ENCODE measurements at places on chromosomes 5 and 9.
A peak's percentile ranks its signal among the peaks of the same experiment; 100 is the strongest.

- no peak for DNase-seq
These were observed 112.6 kb downstream of the TMC1 start for GRCh38 chr9:72633966-72634365.

DNA sequence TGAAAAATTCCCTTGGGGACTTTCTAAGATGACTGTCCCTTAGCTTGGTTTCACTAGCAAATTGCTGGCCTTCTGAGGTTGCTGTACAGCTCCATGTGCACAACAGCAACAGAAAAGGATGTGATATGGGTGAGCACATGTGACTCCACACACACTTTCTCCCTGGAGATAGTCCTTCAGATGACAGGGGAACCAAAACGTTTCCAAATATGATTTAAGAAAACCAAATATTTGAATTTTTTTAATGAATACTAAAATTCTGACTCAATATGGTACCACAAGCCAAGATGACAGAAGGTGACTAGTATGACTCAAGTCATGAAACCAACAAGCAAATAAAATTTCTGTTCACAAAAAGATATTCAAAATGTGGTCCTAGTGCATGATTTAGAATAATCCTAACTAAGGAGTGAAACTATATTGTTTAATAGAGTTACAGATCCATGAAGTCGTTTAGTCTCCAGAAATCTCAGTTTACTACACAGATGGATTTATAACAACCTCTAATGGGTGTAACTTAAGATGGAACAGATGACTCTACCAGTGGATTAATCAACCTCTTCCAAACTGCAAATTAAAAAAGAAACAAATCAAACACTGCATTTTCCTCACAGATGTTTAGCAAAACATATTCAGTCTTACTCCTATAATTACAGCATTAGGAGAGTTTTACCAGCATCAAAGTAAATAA lies 144.8 kb upstream of the PIK3R1 start:
- no peak for DNase-seq

GRCh38 chr5:14399054-14399692 lies 182.4 kb upstream of the OTULINL start:
- DNase-seq: no peak

DNA sequence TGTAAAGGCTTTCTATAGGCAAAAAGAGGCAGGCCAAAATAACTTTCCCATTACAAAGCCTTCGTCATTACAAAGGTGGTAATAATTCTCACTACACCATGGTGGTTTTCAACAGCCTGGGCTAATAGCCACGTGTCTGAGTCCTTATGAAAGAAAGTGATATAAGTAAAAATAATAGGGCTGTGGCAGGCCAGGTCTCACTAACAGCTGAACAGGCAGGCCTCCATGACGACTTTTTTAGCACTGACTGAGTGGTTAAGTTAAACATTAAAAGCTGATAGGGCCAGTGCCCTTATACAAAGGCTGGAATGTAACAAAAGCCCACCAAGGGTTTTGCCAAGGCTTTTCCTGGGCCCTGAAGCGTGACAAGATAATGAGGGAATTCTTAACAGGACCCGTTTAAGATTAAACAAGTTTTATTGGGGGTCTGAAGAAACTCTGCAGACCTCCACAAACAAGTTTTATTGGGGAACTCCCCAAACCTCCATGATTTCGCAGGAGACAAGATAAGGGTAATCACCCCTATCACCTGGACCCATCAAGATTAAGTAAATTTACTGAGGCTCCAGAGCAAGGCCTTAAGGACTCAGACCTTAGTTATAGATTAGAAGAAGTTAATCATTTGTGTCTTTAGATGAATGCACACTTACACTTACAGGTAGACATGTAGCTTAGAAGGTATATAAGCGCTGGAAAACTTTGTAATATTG lies 412.9 kb downstream of the CHSY3 start:
- DNase-seq: no peak

DNA sequence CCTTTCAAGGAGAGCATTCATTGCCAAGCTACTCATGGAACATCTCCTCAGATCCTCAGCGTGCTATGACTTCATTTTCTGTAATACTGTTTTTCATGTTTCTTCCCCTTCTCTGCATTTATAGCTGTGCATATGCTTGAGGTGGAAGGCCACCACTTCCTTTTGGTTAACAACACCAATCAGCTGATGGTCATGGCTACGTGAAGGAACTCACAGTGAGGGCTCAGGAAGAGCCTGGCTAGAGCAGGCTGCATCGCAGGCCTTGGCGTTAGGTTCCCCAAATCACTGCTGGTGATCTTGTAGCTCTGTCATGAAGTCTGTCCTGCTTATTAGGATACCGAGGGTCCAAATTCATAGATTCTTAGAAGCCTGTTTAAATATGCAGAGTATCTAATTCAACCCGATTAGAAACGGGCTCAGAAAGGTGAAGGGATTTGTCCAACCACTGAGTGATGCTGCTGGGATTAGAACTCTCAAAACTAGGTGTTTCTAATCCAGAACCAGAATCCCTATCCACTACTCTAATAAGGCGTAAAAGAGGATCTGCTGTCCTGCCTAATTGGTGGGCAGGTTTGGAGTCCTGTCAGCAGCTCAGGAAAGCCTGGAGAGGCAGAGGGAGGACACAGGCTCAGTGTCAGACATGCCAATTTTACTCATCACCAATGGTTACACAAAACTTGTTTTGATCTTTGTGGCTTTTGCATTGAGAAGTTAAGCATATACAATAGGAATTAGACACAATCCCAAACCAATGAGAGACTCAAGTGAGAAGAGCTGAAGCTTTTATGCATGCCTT lies 7.5 kb downstream of the SYK start:
- no peak for DNase-seq

- no peak for DNase-seq
These were observed 769.9 kb upstream of the ADAMTS16 start for GRCh38 chr5:4370218-4370617.

DNA sequence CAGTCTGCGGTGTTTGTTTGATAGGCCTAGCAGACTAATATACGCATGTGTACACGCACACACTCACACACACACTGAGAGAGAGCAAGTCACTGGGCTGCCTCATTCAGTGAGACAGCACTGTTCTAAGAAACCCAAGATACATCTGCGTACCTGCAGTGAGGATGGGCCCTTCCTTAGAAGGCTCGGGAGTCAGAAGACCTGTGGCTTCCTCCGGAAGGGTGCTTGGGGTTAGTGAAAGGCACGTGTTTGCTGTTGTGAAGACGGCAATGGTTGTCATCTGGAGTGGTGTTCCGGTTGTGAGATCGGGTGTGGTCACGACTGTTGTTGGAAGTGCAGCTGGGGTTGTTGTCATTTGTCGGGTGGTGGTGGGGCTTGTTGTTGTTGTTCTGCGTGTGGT lies 11.7 kb downstream of the TIMD4 start:
- DNase-seq: no peak

GRCh38 chr9:20684875-20685696 lies 1.0 kb downstream of the FOCAD start:
- no peak for DNase-seq

GRCh38 chr5:81631124-81631523 lies 119.8 kb downstream of the SSBP2 start:
- DNase-seq: peak; percentile 1

GRCh38 chr5:112283943-112284929 lies 134.8 kb downstream of the EPB41L4A start:
- DNase-seq: no peak

GRCh38 chr5:123427281-123427680 lies 4.1 kb upstream of the CEP120 start:
- DNase-seq: no peak

GRCh38 chr5:179405426-179406030 lies 60.3 kb upstream of the ADAMTS2 start:
- no peak for DNase-seq

DNA sequence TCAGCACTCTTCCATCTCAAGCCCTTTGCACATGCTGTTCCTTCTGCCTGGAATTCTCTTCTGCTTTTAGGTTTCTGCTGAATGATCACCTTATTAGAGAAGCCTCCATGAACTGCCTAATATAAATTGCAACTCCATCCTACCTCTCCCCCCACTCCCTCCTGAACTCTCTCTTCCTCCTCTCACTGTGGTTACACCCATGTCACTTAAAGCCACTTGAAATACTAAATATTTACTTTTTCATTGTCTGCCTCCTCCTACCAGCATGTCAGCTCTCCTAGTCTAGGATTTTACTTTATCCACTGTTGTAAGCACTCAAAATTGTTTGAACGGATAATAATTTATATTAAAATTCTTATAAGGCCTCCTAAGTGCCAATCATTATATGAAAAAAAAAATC lies 43.8 kb downstream of the ACTL7B start:
- DNase-seq: no peak

- DNase-seq: no peak
These were observed 13.1 kb upstream of the ATP6V1G1 start for GRCh38 chr9:114574438-114574837.

DNA sequence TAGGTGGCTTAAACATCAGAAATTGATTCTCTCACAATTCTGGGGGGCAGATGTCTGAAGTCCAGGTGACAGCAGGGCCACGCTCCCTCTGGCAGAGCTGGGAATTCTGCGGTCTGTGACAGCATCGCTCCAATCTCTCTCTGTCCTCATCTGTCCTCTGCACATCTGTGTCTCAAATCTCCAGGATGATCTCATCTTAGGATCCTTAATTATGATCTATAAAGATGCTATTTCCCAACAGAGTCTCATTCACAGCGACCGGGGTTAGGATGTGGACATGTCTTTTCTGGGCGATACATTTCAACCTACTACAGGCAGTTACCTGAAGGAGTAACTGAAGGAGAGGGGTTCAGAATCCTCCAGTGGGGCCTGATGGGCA lies 31.4 kb downstream of the ANKRD33B start:
- DNase-seq: no peak

- DNase-seq: no peak
These were observed 102.8 kb downstream of the CDH18 start for GRCh38 chr5:19885040-19885824.

DNA sequence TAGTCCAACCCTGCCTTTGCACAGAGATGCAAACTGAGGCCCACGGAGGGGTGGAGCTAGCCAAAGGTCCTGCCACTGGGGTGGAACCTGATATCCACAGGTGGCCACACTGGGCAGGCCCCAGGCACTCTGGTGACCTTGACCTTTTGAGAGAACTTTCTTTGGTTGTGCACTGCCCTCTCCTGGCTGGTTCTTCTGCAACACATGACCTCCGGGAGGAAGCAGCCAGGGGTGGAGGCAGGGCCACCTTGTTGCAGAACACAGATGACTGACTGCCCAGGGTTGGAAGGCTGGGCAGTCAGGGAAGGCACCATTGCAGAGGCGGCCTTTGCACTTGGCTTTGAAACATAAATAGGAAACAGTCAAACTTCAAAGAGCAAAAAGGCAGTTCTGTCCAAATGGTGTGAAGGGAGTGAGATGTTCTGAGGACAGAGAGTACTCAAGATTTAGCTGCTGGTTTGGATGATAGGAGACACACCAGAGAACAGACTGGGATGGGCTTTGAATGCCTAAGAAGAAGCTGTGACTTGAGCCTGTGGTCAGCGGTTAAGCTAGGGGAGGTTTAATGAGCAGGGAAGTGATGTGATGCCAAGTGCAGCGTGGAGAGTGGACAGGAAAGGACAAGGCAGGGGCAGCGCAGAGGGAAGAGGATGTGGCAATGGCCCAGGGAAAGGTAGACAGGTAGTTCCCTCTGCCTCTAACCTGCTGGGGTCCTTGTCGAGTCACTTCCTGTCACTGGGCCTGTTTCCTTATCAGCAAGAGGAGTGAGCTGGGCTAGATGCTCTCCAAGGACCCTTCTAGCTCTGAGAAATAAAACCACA lies 6.8 kb upstream of the TCOF1 start:
- no peak for DNase-seq

DNA sequence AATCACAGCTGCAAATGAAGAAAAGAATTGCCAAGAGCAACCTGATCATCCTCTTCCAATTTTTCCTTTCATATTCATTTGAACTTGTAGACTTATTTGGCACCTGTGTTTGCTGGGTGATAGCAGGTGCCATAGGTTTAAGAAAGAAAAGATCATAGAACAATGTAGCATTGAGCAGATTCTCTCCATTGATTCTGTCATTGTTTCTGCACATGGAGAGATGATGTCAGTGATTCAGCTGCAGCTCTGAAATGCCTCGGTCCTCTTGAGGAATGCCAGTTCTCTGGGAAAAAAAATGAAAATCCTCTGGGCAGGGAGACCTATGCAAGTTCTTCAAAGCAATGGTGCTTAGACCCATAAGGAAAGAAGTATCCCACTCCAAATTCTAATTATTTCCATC lies 418.1 kb upstream of the KLF4 start:
- DNase-seq: no peak

GRCh38 chr9:114385397-114386181 lies 2.2 kb downstream of the AKNA start:
- peak; percentile 64 for DNase-seq

- DNase-seq: no peak
These were observed 13.1 kb upstream of the CARD19 start for GRCh38 chr9:93082841-93083411.

- DNase-seq: no peak
These were observed 175.0 kb downstream of the AUH start for GRCh38 chr9:91186632-91187108.

- no peak for DNase-seq
These were observed 8.3 kb upstream of the SLC25A48 start for GRCh38 chr5:135826221-135826525.

DNA sequence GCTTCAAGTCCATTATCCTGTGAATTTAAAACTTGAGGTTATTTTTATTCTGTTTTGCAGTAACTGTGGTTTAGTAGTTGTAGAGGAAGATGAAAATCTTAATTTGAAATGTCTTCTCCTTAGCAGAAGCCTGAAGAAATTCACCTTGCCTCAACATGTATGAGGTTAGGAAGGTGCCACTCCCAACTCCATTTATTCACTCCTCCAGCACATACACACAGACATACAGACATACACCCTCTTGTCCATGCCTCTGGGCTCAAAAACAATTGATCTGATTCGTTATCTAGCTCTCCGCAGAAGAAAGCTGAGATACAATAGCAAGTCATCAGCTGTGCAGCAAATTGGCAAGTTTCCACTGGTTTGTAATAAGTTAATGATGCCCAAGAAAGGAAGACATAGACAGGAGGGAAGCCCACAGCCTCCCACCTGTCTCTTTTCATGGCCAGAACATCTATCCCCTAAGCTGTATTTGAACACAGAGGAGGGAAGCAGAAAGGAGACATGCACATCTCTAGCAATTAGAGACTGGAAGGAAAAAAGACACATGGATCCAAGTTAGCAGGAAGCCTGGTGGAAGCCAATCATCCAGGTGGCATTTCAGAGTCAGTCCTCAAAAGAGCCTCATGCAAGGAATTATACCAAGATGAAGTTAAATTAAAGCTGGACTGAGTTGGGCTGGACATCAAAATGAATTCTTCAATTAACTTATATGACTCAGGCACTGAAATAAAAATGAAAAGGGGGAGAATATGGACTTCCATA lies 257.9 kb downstream of the ASTN2 start:
- no peak for DNase-seq

DNA sequence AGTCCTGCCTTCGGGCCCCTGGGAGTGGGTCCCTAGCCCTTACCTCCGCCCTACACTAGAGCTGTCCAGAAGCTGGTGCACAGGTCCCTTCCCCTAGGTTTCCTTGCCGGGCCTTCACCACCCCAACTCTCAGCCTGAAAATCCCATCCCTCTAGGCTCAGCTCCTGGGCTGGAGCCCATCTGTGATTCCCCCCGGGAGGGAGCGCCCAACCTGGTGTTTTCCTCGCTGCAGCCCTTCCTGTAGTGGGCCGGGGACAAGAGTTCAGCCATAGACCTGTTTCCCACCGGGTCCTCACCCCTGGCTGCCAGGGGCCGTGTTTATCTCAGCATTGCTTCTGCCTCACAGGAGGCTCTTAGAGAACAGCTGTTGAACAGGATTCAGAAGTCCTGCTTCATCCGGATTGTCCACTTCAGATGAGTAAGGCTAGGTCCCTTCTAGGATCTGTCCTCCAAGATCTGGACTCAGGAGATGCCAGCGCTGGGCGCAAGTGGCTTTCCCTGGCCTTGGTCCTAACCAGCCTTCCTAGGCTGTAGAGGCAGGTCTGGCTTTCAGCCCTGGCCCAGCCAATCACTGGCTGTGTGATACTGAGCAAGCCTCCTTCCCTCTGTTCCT lies 965 bp downstream of the GLIPR2 start:
- DNase-seq: no peak
